Nephron progenitor cell (in vitro differentiated cells): ENCODE measurements at places on chromosomes 7 and 10.

DNA sequence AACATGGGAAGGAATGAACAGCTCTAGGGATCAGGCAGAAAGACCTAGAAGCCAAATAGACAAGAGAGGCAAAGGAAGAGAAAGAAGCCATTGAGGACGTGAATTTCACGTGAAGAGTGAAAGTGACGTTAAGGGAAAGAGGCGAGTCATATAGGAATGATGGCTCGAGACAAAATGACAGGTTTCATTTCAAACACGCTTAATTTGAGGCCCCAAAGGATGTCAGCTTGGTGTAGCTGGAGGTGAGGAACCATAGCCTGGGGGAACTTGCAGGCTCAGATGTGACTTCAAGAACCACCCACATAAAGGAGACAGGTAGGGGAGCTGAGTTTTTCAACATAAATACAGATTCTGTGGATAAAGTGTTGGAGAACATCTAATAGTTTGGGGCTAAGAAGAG, 84.3 kb upstream of the ATP6V0A4 start:
- no peak for DNase-seq

DNA sequence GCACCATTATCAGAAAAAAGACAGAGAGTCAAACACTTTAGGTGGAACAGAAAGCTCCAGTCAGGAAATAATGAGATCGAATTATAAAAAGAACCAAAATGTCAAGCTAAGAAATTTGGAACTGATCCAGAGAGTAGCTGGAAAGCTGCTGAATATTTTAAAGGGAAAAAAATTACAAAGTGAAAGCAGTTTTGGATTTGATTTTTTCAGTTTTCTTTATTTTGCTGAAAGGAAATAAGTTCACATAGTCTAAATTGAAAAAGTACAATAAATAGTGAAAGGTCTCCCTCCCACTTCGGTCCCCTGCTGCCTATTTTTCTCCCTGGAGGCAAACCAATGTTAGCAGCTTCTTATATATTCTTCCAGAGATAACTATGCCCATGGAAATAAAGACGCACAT, 11.3 kb upstream of the TOMM7 start:
- no peak for DNase-seq

DNA sequence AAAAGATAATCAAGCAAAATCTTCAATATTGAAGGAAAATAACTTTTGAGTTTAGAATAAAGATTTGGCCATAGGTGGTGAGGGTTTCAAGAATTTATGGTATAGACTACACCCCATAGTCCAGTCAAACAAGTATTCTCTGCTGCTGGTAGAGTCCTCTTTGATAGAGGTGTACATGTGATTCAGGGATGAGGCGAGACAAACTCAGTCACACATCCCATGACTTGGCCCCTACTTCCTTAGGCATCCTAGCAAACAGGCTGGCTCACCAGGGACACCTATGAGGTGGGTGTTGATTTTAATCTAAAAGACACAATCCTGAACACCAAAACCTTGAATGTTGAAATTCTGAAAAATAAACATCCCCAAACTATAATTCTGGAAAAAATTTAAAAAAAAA, 78.1 kb upstream of the SLC25A13 start:
- DNase-seq: no peak

- no peak for DNase-seq
Measured at GRCh38 chr10:76430061-76430645, 998.7 kb downstream of the LRMDA start.

GRCh38 chr7:27115221-27116026, 12.9 kb upstream of the HOXA2 start:
- peak; percentile 81 for DNase-seq

GRCh38 chr7:152564656-152565250, 111.2 kb downstream of the XRCC2 start:
- DNase-seq: no peak

DNA sequence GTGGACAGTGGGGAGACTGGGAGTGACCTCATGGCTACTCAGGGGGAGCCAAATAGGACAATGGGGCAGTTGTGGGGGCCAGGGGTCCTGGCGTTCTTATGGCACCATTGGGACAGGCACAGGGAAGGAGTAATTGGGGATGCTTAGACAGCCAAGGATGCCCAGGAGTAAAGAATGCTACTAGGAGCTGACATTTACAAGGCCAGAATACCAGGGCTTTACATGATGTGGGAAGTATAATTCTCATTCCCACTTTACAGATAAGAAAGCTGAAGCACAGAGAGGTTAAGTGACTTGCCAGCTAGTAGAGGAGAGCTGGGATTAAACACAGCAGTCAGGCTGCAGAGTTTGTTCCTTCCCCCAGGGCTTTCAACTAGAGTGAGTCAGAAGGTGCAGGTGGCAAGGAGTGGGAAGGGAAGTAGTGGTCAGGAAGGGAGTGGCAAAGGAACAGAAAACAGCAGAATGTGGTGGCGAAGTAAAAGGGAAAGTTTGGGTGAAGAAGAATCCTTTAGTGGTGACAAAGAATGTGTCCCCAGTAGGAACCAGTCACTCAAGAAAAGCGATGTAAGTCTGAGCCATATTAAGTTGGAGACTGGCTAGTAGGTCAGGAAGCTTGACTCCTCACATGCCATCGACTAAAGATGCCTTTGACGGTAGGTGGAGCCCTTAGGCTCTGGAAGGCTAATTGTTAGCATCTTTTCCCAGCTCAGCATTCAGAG, 32.8 kb downstream of the CPVL start:
- DNase-seq: no peak

GRCh38 chr10:88908194-88908593, 28.1 kb downstream of the STAMBPL1 start:
- no peak for DNase-seq

GRCh38 chr7:158814637-158815036, 14.7 kb downstream of the ESYT2 start:
- no peak for DNase-seq
